Nucleus accumbens (tissue), 56 donors: ENCODE measurements at places on chromosomes 1 and 21.

DNA sequence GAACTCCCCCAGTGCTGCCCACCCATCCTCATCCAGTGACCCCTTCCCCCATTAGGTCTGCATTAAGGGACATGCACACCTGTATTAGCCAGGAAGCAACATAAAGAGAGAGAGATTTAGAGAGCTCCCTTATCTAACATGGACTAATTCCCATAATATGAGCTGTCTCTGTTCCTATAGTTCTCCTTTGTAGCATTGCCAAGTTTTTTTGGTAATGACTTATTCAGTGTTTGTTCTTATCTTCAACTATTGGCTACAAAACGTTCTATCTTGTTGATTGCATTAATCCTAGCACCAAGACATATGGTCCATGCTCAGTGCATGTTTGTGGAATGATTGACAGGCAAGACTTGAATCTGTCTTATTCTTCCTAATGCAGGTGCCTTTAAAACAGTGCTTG lies 264.0 kb downstream of the ADGRL2 start:
- DNase-seq: no peak

- DNase-seq: no peak
Measured at GRCh38 chr1:96073100-96073499, 648.5 kb upstream of the PTBP2 start.

- no peak for DNase-seq
Measured at GRCh38 chr21:25944082-25944481, 209.3 kb downstream of the GABPA start.

- DNase-seq: no peak
Measured at GRCh38 chr1:33328817-33329216, 7.9 kb upstream of the A3GALT2 start.

DNA sequence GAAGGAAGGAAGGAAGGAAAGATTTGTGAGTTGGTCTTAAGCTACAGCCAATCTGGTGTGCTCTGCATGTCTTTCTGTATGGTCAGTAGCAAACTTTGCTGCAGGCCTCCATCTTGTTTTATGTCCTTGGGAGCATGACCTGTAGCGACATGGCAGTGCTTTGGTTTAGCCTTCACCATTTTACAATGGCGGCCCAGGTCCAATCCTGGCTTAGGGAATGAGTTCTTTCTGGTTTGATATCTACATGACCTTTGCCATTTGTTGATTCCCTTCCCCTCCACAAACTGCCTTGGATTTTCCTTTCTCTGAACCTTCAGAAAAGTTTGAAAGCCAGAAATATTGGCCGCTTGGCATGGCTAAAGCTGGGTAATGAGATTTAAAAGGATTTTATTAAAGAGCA lies 30.5 kb upstream of the TSPEAR start:
- DNase-seq: no peak

- no peak for DNase-seq
Measured at GRCh38 chr1:49694251-49694827, 329.4 kb downstream of the AGBL4 start.

DNA sequence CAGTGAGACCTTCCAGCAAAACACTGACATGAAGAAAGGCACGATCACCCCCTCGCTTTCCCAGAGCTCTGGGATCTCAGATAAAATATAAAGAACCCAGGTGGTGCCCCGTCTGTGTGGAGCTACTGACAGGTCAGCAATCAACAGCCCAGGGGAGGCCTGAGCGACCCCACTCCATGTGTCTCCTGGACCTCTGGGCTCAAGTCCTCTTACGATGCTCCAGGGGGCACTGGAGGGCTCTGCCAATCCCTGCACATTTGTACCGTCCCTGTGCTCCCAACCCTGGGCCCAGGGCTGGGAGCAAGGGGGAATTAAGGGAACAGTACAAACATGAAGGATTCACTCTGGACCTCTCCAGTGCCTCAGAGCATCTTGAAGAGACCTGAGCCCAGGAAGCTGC lies 12.5 kb downstream of the S100A7A start:
- DNase-seq: no peak

DNA sequence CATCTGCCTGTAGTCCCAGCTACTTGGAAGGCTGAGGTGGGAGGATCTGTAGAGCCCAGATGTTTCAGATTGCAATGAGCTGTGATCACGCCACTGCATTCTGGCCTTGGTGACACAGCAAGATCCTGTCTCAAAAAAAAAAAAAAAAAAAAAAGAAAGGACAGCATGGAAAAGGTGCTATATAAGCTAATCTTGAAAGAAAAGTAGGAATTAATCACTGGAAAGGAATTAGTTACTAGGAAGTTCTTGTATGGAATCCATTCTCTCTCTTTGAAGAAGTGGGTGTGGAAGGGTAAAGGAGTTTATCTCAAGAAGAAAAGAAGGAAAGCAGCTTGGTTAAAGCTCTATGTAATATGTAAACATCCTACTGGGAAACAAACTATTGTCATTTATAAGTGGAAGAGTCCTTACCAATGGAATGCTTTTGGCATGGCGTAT lies 339.2 kb downstream of the DPYD start:
- no peak for DNase-seq

DNA sequence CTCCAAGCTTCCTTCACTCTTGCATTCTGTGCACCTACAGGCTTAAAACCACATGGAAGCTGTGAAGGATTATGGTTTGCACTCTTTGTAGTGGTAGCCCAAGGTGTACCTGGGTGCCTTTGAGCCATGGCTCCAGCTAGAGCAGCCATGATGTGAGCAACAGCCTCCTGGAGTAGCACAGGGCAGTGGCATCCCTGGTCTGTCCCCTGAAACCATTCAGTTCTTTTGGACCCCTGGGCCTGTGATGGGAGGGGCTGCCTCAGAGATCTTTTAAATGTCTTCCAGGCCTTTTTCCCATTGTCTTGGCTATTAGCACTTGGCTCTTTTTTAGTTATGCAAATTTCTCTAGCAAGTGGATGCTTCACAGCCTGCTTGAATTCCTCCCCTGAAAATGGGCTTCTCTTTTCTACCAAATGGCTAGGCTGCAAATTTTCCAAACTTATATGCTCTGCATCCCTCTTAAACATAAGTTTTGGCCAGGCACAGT lies 47.4 kb downstream of the CLCA4 start:
- DNase-seq: no peak
